Left renal pelvis (tissue), 4 donors: ENCODE measurements at places on chromosomes 12 and 14.
A peak's percentile ranks its signal among the peaks of the same experiment; 100 is the strongest.

- no peak for DNase-seq
These were observed 112.5 kb downstream of the ETV6 start for GRCh38 chr12:11761869-11762567.

- DNase-seq, result no peak
These were observed 3.2 kb downstream of the MGST1 start for GRCh38 chr12:16350682-16351081.

GRCh38 chr12:25855716-25856115, 102.8 kb upstream of the RASSF8 start:
- DNase-seq, result no peak

- no peak for DNase-seq
These were observed 47.2 kb downstream of the MAP1LC3B2 start for GRCh38 chr12:116606397-116606796.

GRCh38 chr14:78162202-78162601, 8.0 kb upstream of the NRXN3 start:
- no peak for DNase-seq

DNA sequence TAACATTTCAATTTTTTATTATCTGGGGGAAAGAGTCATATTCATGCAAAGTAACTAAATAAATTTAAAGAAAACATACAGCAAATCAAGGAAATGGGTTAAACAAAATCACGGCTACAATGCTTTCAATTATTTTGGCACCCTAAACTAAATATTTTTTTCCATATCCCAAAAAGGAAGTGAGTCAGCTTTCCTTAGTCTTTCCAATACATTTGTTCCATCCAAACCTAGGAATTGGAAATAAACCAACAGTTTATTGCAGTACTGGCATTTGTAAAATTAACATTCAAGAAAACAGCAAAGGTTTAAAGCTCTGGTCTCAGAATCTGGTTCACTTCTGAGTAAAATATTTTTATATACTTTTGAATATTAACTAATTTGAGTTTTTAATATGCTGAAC, 89.2 kb downstream of the BCL2L14 start:
- no peak for DNase-seq

GRCh38 chr12:93541578-93542225, 30.8 kb upstream of the SOCS2 start:
- DNase-seq, result no peak

GRCh38 chr12:47753021-47754001, 5.4 kb downstream of the RAPGEF3 start:
- DNase-seq, result no peak

DNA sequence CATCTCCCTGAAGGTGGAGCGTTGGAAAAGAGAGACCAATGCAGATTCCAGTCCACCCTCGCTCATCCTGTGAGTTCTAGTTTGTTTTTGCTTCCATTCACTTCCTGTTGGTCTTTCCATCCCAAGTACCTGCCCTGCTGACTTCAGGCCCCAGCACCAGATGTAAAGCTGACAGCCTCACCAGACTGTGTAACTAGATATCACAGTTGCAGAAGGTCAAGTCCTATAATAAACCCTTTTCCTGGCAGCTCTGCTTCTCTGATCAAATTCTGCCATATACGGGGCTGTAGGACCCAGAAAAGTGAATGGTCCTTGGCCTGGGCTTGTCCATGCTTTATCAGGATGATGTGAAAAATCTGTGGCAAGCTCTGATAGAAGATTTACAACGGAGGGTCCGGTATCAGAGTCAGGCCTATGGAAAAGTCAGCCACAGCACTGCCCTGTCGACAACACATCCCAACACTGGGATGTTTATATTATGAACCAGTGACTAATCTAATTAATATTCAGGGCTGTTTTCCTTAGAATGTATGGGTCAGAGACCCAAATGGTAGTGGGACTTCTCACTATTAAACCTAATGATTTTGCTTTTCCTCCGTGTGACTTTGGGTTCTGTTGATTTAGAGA, 42.1 kb downstream of the CCDC175 start:
- DNase-seq, result no peak

DNA sequence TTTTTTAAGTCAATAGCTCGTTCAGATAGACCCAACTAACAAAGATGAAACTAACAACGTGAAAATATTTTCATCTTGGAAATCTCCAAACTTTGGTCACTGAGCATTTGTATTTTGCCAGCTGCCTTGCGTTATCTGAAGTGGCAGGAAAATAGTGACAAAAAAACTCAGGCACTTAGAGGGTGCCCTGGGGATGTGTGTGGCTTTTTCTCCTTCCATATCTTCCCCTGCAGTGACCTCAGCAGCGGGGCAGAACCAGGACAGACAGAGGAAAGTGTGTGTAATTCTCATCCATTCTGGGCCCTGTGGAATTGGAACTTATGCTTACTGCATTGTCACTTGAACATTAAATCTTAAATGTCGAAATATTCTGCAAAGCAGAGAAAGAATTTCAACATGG, 152.0 kb downstream of the BCAT1 start:
- DNase-seq, result no peak

GRCh38 chr14:22531451-22532344, 57.3 kb downstream of the DAD1 start:
- DNase-seq, result no peak

- no peak for DNase-seq
These were observed 44.2 kb downstream of the LGMN start for GRCh38 chr14:92704036-92704804.

DNA sequence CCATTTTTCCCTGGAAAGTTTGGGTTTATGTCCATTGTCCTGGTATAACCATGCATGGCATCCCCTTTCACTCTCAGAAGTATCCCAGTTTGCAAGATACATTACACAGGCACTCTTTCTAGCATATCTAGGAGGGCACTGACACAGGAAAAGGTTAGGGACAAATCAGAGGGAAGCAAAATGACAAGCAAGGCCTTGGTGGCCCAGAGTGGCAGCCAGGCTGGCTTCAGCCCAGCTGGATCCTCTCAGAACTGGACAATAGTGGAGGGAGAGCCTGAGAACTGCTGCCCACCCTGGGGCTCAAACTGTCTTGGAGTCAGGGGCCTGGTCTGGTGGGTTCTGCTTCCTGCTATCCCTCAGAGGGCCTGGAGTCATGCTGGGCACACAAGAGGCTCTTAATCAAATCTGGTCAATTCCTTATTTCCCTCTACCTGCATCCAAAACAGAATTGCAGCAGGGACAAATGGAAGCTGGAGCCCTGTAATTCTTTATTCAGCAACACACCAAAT, 2.6 kb downstream of the VDR start:
- DNase-seq, result no peak

DNA sequence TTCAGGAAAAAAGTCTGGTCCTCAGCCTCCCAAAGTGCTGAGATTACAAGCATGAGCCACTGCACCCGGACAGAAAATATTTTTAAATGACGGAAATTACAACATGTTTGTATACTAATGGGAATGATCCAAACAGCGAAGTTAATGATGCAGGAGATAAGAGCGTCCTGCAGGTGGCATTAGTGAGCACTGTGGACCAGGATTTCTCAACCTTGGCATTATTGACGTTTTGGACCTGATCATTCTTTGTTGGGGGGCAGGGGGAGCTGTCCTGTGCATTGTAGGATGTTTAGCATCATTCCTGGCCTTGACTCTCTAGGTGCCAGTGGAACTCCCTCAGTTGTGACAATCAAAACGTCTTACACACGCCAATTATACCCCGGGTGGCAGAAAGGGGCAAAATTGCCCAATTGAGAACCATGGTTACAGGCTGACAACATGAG, 34.1 kb downstream of the SCFD1 start:
- DNase-seq, result no peak

DNA sequence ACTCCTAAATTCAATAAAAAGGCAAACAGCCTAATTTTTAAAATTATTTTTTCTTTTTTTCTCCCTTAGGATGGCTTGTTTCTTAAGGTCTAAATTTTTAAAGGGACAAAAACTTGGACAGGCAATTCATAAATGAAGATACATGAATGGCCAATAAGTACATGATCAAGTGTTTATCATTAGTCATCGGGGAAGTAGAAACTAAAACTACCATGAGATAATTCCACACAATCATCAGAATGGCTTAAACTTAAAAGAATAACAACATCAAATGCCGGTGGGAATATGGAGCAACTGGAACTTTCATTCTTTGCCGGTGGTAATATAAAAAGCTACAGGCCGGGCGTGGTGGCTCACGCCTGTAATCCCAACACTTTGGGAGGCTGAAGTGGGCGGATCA, 29.1 kb downstream of the MOK start:
- DNase-seq, result no peak

GRCh38 chr14:74826574-74826973, 49.4 kb downstream of the PROX2 start:
- no peak for DNase-seq

GRCh38 chr12:92465786-92466295, 236.9 kb upstream of the PLEKHG7 start:
- DNase-seq, result no peak

- no peak for DNase-seq
These were observed 29.6 kb upstream of the NTF3 start for GRCh38 chr12:5402009-5402935.

DNA sequence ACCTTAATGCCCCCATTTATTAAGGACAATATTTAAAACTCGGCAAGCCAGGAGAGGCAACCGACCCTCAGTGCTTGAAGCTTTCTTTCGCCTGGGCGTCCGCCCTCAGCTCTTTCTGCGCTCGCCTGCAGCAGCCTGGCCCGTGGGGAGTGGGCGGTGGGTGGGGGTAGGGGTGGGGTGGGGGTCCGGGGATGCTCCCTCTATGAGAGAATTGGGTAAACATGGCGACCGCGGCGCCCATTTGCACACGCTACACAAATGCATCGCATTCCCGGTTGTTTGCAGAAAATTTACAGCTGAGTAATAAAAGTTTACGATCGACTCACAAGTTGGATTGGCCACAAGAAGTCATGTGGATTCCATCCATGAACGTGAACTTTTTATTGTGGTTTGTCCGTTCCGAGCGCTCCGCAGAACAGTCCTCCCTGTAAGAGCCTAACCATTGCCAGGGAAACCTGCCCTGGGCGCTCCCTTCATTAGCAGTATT, 7.7 kb downstream of the HOXC8 start:
- DNase-seq, result peak; percentile 91

GRCh38 chr12:110661337-110661972, 27.5 kb downstream of the HVCN1 start:
- DNase-seq, result no peak

GRCh38 chr12:67813456-67813904, 164.9 kb downstream of the DYRK2 start:
- no peak for DNase-seq

DNA sequence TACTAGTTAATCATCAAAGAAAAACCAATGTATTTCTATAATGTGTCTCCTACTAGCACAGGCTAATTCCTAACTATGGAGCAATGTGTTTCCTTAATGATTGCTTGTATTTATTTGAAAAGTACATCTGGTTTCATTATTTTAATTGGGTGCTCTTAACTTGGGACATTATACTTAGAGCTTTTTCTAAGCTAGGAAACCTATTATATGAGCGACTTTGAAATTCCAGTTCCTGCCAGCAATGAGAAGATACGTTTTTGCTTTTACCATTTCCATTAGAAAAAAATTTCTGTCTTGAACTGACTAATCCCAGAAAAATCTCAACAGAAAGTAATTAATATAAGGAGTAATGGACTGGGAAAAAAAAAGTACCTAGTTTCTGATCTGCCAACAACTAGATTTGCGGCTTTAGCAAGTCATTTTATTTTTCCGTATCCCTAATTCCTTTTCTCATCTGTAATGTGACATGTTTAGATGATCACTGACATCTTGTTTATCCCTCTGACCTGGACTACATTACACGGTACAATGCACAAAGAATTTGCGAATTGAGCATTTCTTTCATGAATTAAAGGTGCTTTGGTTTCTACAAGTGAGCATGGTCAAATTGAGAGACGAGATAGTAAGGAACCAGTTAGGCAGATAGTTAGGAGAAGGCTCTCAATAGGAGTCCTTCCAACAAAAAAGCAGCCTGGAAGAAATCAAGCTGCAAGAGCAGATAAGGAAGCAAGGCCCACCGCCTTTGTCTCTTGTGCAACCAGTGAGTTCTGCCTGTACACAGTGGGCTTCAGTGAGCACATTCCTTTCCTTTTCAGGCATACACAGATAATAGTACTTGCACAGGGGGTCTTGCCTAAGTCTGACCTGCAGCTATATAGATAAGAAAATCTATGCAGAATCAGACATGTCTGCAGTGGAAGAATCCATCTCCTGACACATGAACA, 1765.0 kb upstream of the FLRT2 start:
- DNase-seq, result no peak

DNA sequence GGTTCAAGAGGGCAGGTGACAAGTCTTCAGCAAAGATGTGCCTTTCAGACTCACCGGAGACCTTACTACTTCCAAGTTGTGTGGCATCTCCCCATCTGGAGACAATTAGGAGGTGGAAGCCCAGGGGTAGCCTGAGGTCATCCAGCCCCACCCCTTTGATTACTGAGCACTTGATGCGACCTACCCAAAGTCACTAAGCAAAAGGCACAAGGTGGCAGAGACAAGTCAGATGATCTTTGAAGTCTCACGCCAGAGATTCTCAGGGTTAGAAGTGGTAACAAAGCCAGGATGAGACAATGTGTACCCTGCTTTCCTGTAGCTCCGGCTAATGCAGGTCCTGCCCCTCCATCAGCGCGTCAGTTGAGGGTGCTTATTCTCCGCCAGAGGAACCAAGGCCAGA, 1.4 kb upstream of the FOXN3 start:
- DNase-seq, result no peak

DNA sequence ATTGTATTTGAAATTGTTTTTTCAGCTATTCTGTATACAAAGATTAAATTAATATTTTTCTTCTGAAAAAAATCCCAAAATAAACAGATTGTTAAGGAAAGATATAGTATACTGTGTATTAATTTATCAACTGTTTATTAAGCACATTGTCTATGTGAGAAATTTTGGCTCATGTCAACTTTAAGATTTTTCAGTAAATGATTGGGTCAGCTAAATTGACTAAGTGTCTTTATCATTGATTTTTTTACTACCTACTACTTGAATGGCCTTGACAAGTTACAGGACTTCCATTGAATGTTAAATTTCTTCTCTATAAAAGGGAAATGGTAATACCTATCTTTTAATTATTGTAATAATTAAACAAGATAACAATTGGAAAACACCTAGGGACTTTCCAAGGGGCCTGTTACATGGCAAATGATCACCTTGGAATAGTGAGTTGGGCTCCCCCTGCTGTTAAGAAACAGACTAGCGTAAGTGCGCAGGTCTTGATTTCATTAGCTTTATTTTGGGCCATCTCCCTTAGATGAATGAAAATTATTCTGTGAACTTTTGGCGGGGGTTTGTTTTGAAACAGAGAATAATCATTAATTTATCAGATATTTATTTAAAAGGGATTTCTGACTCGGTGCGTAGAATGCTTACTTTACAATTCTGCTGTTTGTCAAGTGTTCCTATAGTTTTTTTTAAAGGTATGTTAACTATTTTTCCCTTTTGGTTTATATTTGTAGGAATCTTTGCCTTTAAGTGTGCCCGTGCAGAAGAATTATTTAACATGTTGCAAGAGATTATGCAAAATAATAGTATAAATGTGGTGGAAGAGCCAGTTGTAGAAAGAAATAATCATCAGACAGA, 14.5 kb upstream of the CCT2 start:
- DNase-seq, result no peak
